ENCODE measurements at places on chromosomes 6 and 20.

DNA sequence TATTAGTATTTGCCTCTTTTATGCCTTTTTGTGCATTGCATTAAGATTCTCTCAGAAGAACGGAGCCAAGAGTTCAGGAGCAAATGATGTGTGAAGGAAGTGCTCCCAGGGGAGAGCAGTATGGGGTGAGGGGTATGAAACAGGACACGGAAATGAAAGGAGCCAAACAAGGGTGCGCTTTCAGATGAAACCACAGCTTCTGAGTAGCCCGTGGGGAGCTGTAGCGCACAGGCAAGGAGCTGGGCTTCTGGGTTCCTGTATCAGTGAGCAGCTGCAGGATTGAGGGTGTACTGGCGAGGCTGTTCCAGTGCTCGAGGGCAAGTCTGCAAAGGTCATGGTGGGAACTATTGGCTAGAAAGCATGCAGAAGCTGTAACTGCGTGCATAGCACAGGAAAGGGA lies 25.4 kb downstream of the ANKEF1 start:
- DNase-seq = no peak

DNA sequence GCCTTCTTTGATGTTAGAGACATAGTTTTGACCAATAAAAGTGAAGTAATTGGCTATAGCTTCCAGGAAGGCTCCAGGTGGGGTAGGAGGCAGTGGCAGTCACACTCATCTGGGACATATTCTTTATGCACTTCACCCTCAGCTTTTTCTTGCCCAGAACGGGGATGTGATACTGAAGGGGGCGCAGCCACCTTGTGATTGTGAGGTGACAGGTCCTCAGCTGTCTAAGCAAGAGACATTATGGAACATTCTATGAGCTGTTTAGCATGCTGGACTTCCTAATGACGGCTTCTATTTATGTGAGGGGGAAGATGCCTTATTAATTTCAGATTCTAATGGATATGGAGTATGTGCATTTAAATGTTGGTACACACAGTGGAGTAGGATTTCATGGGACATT lies 151.3 kb upstream of the ZFP64 start:
- no peak for DNase-seq

DNA sequence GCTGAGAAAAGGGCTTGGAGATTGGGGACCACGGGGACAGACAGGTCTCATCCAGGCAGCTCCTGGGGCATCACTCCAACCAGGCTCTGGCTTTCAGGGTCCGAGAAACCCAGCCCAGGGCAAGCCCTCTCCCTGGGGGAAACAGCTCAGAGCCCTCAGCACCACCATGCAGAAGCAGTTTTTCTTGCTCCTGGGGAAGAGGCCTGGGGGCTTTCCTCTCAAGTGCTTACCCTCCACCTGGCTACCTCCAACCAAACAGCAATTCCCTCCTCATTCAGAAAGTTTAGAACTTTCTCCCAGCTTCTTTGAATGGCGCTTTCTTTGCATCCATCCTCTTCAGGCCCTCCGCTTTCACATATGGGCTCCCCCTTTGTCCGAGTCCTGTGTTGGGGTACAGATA lies 110.4 kb upstream of the PHACTR3 start:
- DNase-seq = no peak

DNA sequence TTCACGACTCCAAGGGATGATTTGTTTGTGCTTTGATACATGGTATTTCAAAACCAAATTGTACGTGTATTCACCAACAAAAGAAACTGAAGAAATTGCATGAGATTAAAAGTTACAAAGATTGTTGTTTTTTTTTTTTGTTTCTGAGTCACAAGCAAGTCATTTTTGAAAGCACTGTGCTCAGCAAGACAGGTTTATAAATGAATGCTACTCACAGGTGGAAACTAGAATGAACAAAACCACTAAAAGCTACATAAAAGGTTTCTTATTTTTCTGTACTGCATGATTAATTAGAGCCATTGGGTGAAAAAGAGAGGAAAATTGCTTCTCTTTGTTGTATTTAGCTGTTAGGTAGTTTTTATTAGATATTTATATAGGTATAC lies 90.2 kb upstream of the RIPOR2 start:
- no peak for DNase-seq

- DNase-seq = no peak
Measured at GRCh38 chr20:43915211-43916072, 790 bp downstream of the TOX2 start.

DNA sequence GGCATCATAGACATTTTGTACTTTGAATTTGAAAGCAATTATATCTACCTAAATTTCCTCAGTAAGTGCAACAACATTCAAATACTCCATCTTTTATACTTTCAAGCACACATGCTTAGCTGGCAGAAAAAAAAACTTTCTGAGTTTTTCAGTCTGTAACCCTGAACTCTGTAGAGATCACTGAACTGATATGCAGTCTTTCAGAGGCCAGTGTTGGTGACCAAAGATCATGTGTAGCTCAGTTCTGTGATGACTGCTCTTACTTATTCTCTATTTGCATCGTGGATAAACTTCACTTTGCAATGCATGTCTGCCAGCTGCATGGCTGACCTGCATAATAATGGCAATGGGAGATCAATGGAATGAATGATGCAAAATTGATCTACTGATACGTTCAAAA lies 431.3 kb downstream of the FRK start:
- DNase-seq = no peak

DNA sequence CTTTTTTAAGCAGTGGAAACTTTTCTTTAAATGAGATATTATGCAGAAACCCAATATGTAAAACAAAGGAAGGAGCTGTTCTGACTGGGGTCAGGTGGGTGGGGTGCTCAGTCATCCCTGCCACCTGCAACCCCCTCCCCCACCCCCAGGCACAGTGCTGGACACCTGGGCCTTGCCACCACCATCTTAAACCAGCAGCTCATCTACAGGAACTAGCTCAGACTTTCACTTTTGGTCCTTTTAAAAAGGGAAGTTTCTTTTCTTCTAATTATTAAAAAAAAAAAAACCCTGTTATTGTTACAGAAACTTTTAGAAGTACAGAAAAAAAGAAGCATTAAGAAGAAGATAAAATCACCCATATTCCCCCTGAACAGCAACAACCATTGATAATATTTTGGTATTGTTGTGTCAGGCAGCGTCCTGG lies 37.1 kb downstream of the PPP1R16B start:
- DNase-seq = no peak

GRCh38 chr6:16729183-16729691 lies 32.0 kb downstream of the ATXN1 start:
- no peak for DNase-seq

GRCh38 chr6:72620871-72621290 lies 983 bp upstream of the KCNQ5 start:
- no peak for DNase-seq

- peak; percentile 66 for DNase-seq
Measured at GRCh38 chr6:139973669-139974344, 599.4 kb upstream of the CITED2 start.

GRCh38 chr20:48607544-48607865 lies 220.3 kb downstream of the PREX1 start:
- DNase-seq = no peak

DNA sequence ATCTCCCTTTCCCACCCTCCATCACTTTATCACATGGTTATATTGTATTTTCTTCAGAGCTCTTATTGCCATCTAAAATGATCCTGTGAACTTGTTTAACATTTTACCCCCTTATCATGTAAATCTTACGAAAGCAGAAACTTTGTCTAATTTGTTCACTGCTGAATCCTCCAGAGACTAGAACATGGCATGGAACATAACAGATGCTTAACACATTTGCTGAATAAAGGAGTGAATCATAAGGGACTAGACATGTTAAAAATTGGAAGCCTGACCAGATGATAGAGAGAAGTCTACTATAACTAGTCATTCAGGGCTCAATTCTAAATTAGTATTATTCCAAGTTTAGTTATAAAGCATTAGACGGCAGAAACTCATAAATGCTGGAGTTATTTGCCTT lies 73.3 kb downstream of the MAN1A1 start:
- no peak for DNase-seq

GRCh38 chr6:35776364-35777215 lies at the start of gene CLPSL2:
TSS of gene CLPSL2 (plus strand) at chr6:35776598. CDS start at chr6:35776619, 21 bp downstream.
- DNase-seq = no peak

- no peak for DNase-seq
Measured at GRCh38 chr20:13173201-13173600, 47.9 kb upstream of the ISM1 start.
